ENCODE measurements at places on chromosomes 1 and 21.
A peak's percentile ranks its signal among the peaks of the same experiment; 100 is the strongest.

DNA sequence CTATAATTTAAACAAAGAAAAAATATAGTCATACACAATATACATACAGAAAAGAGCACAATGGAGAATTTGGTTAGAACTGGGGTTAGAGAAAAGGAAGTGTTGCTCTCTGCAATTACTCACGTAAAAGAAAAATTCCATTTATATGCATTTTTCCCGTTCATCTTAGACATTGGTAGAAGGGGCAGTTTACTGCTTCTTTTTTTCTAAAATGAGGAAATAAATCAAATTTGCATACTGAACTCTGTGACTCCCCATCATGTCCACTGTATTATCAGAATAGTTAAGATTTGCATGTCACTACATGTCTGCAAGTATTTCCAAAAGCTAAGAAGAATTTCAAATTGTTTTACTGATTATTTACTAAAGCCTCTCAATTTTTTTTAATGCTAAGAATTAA lies 44.1 kb upstream of the C1orf105 start:
- DNase-seq = no peak

GRCh38 chr21:34054259-34054658 lies 19.1 kb upstream of the MRPS6 start:
- no peak for DNase-seq

- DNase-seq = no peak
These were observed 85.6 kb downstream of the VAV3 start for GRCh38 chr1:107879346-107879745.

DNA sequence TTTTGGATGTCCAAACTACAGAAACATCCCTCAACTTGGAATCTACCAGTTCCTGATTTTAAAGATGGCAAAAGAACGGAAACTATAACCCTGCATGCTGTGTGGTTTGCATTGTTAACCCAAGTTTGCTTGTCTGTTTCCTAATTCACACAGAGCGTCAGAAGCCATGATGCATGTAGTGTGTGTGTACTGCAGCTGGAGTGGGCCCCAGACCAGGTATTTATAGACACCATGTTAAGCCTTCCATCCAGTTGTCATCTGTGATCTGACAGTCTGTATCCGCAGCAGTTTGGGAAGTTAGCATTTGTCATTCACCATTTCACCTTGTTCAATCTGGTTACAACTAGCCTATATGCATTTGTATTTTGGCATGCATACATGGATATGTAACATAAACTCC lies 27.7 kb upstream of the PLEKHM2 start:
- no peak for DNase-seq

DNA sequence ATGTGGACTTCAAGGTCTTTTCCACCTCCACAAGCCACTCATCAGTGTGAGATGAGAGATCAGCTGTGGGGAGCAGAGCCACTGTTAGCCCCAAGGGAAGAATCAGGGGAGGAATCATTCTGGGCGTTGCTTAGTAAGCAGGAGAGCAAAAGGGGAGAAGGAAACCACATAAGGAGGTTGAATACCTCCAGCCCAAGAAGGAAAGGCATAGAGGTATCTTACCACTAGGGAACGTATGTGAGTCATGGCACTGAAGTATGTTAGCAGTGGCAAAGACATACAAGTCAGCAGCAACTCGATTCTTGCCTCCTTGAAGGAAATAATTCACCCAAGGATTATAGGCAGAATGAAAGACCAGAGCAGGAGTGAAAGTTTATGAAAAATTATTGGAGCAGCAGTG lies 31.6 kb upstream of the SLC5A9 start:
- DNase-seq = no peak

DNA sequence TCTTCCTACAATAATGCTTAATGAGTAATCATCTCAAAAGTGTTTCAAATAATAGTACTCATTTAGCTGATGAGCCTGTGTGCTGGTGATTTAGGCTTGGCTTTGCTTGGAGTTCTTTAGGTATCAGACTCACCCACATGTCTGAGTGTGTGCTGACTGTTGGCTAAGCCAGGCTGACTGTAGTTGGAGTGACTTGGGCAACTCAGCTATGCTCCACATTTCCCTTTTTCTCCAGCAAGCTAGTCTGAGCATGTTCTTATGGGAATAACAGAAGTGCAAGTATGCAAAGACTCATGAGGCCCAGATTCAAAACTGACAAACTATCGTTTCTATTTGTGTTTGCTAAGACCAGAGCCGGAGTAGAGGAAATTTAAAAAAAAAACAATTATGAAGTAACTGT lies 99.0 kb upstream of the ADGRL4 start:
- no peak for DNase-seq

- no peak for DNase-seq
These were observed 55.5 kb downstream of the ZSCAN20 start for GRCh38 chr1:33527934-33528333.

DNA sequence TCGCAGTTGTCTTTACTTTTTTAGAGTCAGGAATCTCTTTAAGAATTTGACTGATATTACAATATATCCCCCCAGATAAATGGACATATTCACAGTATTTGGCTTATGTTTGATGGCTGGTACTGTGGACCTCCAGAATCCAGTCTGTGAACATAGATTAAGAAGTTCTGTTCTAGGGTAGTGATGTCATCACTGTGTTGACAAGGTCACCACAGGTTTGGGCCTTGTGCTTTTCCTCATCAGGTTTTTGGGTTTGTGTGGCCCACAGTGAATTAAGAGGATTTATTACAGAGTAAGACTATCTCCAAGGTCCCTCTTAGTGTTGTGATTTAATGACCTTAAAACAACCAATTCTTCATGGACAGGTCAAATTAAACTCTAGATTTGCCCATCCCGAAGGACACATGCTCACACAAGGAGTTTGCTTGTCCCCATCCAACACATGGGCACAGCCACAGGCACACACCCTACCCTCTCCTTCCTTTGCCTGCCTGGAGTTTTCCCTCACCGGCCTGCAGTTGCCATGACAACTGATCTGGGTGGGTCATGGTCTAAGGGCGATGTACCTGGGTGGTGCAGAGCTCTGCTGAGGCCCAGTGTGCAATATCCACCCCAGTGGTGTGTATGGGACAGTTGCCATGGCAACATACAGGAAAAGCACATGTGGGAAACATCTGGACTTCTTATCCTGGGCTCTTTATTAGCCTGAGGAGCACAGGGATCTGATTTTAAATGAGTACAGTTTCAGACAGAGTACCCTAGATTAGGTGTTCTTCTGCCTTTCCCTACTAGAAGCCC lies 98.6 kb downstream of the NAV1 start:
- no peak for DNase-seq

DNA sequence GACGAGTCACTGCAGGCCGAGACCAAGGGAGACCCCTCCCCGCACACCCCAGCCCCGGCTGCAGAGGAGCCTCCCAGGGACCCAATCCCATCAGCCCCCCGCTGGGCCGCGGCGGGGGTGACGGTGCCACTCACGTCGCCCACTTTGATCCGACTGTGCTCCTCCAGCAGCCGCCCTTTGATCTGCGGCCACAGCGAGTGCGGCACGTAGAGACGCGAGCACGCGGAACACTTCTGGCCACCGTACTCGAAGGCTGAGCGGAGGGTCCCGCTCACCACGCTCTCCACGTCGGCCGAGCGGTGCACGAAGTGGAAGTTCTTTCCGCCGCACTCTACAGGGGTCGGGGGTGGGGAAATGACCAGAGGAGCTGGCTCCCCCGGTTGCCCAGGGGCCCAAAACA lies 17.8 kb upstream of the TAS1R2 start:
- no peak for DNase-seq

DNA sequence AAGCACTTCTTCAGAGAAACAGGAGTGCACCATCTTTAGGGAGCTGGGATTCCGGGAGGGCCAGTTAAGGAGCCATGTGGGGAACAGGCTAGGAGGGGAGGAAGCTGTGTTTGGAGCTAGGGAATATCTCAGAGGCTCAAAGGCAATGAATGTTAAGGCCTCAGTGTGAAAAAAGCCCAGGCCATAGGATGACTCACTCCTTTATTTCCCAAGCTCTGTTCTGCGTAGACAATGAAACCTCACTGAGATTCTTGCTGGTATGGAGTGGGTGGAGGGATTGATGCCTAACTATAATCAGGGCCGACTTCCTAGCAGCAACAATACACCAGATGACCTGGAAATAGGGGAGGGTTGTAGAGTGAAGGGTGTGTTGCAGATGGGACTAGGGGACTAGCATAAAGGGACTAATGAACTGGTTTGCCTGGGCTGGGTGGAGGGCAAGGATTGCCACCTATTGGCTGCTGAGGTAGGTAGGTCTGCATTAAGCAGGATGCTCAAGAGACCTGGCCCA lies 2.1 kb downstream of the GNAT2 start:
- no peak for DNase-seq

DNA sequence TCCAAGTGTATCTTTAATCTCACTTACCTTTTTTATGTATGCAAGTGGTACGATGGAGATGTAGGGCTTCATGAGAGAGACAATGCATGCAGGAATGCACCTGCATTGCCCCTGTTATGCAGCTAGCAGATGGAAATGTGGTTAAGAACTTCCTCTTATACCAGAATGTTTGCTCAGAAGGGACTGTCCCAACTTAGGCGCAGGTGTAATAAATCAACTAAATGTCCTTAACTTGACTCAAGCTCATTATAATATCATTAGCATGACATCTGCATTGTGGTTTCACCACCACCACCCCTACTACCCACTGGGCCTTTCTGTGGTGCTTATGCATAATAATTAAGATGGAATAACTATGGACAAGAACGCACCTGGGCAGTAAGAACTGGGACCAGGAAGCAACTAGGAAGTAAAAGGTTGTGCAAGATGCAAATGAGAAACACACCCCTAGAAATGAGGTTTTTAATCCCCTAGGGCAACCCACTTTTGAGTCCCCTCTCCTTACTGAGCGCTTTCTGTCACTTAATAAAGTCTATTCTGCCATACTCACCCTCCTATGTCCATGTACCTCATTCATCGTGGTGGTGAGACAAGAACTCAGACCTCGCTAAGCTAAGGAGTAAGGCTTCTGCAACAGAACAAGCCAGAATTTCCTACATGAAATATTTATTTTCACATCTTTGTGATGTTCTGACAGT lies 1103.3 kb upstream of the B3GALT2 start:
- DNase-seq = peak; percentile 53

DNA sequence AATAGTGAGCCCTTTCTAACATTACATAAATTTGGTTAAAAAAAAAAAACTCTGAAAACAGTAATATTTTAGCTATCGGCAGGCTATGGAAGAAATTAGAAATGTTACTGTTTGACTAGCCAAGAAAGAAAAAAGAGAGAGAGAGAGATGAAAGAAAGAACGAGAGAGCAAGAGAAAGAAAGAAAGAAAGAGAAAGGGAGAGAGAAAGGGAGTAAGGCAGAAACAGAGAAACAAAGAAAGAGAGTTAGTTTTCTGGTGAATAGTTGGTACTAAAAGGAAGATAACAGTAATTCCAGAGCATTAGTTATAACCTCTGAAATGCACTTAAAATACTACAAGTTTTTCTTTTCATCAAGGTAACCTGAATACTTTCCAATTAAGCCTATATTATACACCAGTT lies 160.3 kb upstream of the HP1BP3 start:
- DNase-seq = no peak

- DNase-seq = no peak
These were observed 19.6 kb upstream of the DMRTB1 start for GRCh38 chr1:53439337-53440207.

Measured in CD4-positive, alpha-beta T cell treated with Interleukin-2 at 100 ng/mL for 4 hours (primary cell).